ENCODE measurements at places on chromosomes 11 and 22.
A peak's percentile ranks its signal among the peaks of the same experiment; 100 is the strongest.

- DNase-seq, result no peak
Measured at GRCh38 chr11:44834846-44835245, 108.1 kb downstream of the TSPAN18 start.

DNA sequence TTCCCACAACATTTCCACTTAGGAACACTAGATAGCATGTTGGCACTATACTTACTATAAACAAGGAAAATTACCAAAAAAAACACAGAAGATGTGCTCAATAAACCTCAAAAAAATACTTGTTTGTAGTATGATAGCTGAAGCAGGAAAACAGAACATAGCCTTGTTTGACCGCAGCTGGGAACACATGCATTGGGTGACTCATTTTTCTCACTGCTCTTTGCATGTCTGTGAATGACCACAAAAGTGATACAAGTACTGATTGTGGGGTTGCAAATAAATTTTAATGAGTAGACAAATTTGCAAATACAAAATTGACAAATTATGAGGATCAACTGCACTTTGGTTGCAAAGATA is 22.8 kb upstream of the GUCY1A2 start:
- no peak for DNase-seq

DNA sequence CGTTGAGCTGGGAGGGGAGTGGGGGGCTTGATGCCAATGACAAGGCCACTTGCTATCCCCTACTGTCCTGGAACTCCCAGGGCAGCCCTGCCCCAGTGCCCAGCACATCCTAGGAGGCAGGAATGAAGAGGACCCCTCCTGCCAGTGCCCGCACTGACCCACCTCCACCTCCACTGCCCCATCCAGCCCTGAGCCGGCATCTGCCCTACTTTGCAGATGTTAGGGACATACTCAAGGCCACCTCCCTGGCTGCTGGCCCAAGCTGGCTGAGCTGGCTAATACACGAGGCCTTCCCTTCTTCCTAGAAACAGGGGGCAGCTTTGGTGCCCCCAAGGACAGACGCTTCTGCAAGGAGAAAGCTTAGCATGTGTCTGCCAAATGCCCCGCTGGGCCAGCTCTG is 10.8 kb downstream of the DHCR7 start:
- no peak for DNase-seq

- no peak for DNase-seq
Measured at GRCh38 chr11:65806979-65807378, 20.1 kb downstream of the OVOL1 start.

DNA sequence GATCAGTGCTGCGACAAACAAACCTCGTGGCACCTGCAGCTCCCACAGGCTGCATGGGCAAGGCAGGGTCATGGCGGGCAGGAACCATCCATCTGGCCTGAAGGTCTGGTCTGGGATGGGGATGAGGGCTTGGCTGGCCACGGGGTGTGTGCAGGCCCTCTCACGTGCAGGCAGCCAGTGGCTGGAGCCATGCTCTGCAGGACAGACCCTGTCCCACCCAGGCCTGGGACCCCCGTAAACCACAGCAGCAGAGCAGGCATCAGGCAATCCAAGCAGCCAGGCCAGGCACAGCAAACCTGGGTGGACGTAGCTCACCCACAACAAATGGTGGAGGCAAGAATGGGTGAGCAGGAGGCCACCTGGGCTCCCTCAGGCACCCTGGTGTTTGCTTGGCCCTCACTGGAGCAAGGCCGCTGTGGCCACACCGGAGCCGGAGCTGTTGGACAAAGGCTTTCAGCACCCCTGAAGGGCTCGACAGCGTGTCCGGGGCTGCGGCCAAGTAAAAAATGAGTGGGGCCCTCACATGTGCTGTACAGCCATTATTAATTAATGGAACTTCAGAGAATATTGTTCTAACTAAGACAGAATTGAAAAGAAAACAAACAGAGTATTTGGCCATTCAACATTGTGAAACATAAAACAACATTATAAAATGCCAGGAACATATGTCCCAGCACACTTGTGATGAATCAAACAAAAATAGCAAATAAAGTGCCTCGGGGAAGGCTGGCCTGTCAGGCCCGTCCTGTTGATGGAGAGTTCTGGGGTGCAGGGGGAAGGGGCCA is 24.0 kb upstream of the GNB1L start:
- peak; percentile 37 for DNase-seq

Measured in dorsolateral prefrontal cortex (tissue), 122 donors.